ENCODE measurements at places on chromosomes 12 and 14. TPM values are rescaled to one million over a fixed set of nuclear protein-coding genes. Genes with fewer than 3 reads are reported as not detected.

Gene LTBR
- total RNA-seq: 66.8 TPM

DNA sequence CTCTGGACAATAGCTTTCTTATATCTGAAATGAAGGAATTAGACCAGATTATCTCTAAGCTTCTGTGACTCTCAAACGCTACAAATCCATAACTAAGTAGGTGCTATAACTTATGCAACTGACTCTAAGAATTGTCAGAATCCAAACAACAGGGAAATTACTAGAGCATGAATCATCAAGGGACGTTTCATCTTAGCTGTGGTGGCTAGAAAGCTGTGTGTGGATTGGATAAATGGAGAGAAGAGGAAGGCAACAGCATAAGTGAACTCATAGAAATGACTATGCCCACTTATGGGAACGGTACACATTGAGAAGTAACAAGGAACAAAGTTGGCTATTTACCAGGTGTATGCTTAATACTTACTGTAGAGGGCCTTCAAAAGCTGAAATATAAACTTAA lies 96.0 kb upstream of the NEDD1 start:
- no peak overlapping the region for H3K27ac ChIP-seq
- H3K36me3 ChIP-seq: no peaks in the 10 kb centered on the region
- no peaks in the 10 kb centered on the region for H3K4me1 ChIP-seq
- no peak overlapping the region for H3K4me3 ChIP-seq
- no peak for DNase-seq
- H3K27me3 ChIP-seq: peaks cover 9% of the 10 kb centered on the region

Gene PLEKHG3
- 142 TPM for total RNA-seq

- no peak overlapping the region for H3K4me3 ChIP-seq
- no peaks in the 10 kb centered on the region for H3K36me3 ChIP-seq
- H3K27me3 ChIP-seq: peaks cover 1% of the 10 kb centered on the region
Measured at GRCh38 chr14:56102941-56103340, 15.3 kb upstream of the PELI2 start.

GRCh38 chr12:84763107-84763506 lies 149.5 kb downstream of the SLC6A15 start:
- no peak overlapping the region for H3K4me3 ChIP-seq
- H3K4me1 ChIP-seq: peaks cover 17% of the 10 kb centered on the region
- no peak for DNase-seq

DNA sequence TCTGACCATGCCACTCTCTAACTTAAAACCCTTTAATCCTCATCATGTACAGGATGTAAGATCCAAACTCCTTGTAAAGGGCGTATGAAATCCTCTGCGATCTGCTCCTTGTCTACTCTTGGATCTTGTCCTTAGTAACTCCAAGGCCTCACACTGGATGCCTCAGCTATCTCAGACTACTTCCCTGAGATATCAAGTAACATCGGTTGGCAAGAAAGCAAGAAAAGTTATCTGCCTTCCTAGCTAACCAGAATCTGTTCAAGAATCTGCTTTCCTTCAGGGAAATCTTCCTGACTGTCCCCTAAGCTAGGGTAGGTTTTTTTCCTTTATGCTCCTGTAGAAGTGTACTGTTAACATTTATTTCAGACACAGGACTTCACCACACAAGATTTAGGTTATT lies 82.6 kb downstream of the TAOK3 start:
- H3K36me3 ChIP-seq: peaks cover 1% of the 10 kb centered on the region
- peaks cover 5% of the 10 kb centered on the region for H3K4me1 ChIP-seq
- no peak overlapping the region for H3K4me3 ChIP-seq
- peak overlapping the region; percentile 17 for H3K27ac ChIP-seq
- no peak for DNase-seq

Gene PRKD1
- 25.3 TPM for total RNA-seq

DNA sequence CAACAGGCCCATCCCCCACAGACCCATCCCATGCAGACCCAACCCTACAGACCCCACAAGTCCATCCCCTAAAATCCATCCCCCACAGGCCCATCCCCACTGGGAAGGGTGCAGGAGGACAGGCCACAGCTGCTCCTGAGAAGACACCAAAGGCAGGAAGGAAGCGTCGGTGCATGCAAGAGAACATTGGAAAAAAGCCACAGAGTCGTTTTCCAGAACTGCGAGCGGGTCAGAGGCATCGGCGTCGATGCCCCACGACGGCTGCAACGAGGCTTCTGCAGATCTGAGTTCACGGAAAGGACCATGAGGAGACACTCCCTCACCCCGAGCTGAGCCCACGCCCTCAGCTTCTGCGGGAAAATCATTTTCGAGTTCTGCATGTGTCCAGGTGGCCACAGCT lies 59.6 kb upstream of the GALNT9 start:
- H3K27me3 ChIP-seq: peaks cover 49% of the 10 kb centered on the region
- no peak overlapping the region for H3K4me3 ChIP-seq
- H3K36me3 ChIP-seq: no peaks in the 10 kb centered on the region

Gene SOAT2
- 0.13 TPM for total RNA-seq

GRCh38 chr12:5195691-5196090 lies 152.0 kb downstream of the KCNA5 start:
- no peak overlapping the region for H3K27ac ChIP-seq
- H3K4me3 ChIP-seq: no peak overlapping the region

DNA sequence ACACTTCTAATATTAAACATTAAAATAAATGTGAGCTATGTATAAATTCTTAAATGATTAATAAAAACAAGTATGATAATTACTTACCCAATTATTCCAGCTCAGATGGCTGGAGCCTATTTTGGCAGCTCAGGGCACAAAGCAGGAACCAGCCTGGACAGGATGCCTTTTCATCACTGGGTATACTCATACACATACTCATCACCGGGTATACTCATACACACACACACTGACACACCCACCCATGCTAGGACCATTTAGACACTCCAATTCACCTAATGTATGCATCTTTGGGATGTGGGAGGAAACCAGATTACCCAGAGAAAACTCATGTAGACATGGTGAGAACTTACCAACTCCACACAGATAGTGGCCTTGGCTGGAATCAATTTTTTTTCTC lies 57.9 kb upstream of the CNOT2 start:
- peaks cover 6% of the 10 kb centered on the region for H3K36me3 ChIP-seq
- H3K27ac ChIP-seq: no peak overlapping the region
- DNase-seq: no peak
- no peaks in the 10 kb centered on the region for H3K27me3 ChIP-seq
- no peak overlapping the region for H3K4me3 ChIP-seq

Gene SMCO3
- total RNA-seq: 1.4 TPM

- H3K27me3 ChIP-seq: peaks cover 92% of the 10 kb centered on the region
- peak overlapping the region; percentile 54 for H3K4me3 ChIP-seq
- H3K36me3 ChIP-seq: peaks cover under 1% of the 10 kb centered on the region
Measured at GRCh38 chr12:57726884-57727757, 11.4 kb downstream of the AGAP2 start.

- H3K36me3 ChIP-seq: peaks cover 25% of the 10 kb centered on the region
- no peaks in the 10 kb centered on the region for H3K27me3 ChIP-seq
- peaks cover 25% of the 10 kb centered on the region for H3K4me1 ChIP-seq
- DNase-seq: peak; percentile 49
Measured at GRCh38 chr14:75147423-75148071, 20.7 kb upstream of the NEK9 start.

DNA sequence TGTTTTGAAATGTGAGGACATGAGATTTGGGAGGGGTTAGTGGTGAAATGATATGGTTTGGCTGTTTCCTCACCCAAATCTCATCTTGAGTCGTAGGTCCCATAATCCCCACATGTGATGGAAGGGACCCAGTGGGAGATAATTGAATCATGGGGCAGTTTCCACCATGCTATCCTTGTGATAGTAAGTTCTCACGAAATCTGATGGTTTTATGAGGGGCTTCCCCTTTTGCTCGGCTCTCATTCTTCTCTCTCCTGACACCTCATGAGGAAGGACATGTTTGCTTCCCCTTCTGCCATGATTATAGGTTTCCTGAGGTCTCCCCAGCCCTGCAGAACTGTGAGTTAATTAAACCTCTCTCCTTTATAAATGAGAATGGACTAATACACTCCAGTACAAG lies 18.0 kb downstream of the GALNT6 start:
- H3K4me1 ChIP-seq: peaks cover 36% of the 10 kb centered on the region
- peaks cover 5% of the 10 kb centered on the region for H3K36me3 ChIP-seq
- no peaks in the 10 kb centered on the region for H3K27me3 ChIP-seq
- no peak overlapping the region for H3K4me3 ChIP-seq

DNA sequence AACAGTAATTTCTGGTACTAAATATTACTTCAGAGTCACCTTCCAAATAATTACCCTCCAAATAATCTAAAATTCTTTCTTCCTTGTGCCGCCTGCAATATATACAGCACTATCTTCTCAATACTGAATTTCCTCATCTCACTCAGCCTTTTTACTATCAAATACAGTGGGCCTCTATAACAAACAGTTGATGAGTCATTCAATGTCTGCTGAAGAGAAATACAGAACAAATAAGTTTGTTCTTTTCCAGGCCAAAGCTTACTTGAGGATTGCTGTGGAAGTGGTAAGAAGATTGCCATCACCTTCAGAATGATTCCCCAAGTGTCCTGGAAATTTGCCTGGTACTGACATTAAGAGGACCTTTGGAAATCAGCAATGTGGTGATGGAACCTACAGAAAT lies 218.2 kb upstream of the ARHGAP5 start:
- no peaks in the 10 kb centered on the region for H3K4me1 ChIP-seq
- peaks cover 29% of the 10 kb centered on the region for H3K36me3 ChIP-seq
- H3K27ac ChIP-seq: no peak overlapping the region
- DNase-seq: no peak
- no peak overlapping the region for H3K4me3 ChIP-seq

Gene TAS2R20
- 3.8 TPM for total RNA-seq

DNA sequence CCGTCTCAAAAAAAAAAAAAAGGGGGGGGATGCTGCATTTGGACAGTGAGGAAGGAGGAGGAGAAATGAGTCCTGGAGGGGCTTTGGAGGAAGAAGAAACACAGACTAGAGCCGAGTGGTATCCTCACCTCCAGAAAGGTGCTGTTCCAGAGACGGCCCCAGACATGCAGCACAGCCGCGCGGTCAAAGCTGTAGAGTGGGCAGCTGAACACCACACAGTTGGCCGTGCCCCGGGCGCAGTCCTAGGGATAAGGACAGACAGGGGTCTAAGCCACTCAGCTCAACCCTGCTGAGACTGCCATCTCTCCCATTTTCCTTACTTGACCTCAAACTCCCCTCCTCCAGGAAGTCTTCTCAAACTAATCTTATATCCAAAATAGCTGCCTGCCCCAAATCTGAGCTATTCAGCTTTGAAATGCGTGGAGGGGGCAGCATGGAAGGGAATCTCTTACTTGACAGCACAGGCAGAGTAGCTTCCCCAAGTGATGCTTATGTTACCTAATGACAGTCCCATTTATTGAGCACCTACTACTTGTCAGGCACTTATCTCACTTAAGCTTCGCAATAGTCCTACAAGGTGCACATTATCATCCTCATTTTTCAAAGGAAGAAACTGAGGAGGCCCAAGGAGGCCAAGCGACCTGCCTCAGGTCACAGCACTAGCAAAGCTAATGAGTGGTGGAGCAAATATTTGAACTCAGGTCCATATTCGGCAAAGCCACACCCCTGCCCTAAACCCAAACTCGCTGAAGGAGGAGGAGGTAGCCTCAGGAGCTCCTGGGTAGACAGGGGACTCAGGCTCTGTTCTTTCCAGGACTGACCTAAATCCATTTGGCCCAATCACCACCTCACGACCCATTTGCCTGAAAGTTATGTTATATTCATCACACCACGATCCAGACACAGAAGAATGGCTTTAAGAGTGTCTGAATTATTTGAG lies 18.7 kb downstream of the ITGA7 start:
- peaks cover 10% of the 10 kb centered on the region for H3K27me3 ChIP-seq
- H3K4me1 ChIP-seq: no peaks in the 10 kb centered on the region
- no peaks in the 10 kb centered on the region for H3K36me3 ChIP-seq
- H3K27ac ChIP-seq: no peak overlapping the region
- no peak for DNase-seq

- H3K4me3 ChIP-seq: no peak overlapping the region
- H3K4me1 ChIP-seq: peaks cover 50% of the 10 kb centered on the region
- DNase-seq: no peak
- no peaks in the 10 kb centered on the region for H3K36me3 ChIP-seq
- H3K27me3 ChIP-seq: no peaks in the 10 kb centered on the region
Measured at GRCh38 chr14:25007832-25008231, 42.1 kb downstream of the STXBP6 start.

- no peak overlapping the region for H3K4me3 ChIP-seq
- H3K27me3 ChIP-seq: no peaks in the 10 kb centered on the region
- no peak overlapping the region for H3K27ac ChIP-seq
- H3K4me1 ChIP-seq: no peaks in the 10 kb centered on the region
- no peak for DNase-seq
Measured at GRCh38 chr14:38762845-38763244, 340.2 kb downstream of the SEC23A start.

GRCh38 chr14:104169005-104169698 lies 30.8 kb downstream of the KIF26A start:
- H3K4me3 ChIP-seq: no peak overlapping the region
- DNase-seq: no peak
- H3K36me3 ChIP-seq: no peaks in the 10 kb centered on the region
- peaks cover 23% of the 10 kb centered on the region for H3K4me1 ChIP-seq
- H3K27me3 ChIP-seq: no peaks in the 10 kb centered on the region

Gene ASCL1
- total RNA-seq: not detected

- DNase-seq: no peak
- H3K36me3 ChIP-seq: no peaks in the 10 kb centered on the region
- H3K4me1 ChIP-seq: peaks cover 57% of the 10 kb centered on the region
- peak overlapping the region; percentile 90 for H3K27ac ChIP-seq
Measured at GRCh38 chr12:65592416-65592815, 231.9 kb upstream of the HMGA2 start.

DNA sequence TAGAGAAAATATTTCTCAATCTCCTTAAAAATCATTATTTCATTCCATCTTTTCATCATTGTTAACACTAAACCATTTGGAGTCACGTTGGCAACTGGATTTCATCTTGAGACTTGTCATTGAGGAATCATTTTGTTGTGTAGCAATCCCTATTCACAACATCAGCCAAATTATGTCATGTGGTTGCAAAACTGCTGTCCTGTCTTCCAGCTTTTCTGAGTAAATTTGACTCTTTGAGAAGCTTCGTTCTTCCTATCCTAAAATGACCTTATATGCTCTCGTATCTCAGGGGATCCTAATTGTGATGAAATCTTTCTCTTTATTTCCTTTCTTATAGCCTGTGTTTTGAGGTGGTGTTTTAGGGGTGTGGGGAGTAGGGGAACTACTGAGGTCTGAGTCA lies 30.6 kb upstream of the KICS2 start:
- no peaks in the 10 kb centered on the region for H3K4me1 ChIP-seq
- no peaks in the 10 kb centered on the region for H3K27me3 ChIP-seq
- H3K36me3 ChIP-seq: no peaks in the 10 kb centered on the region
- no peak overlapping the region for H3K27ac ChIP-seq

- H3K27me3 ChIP-seq: no peaks in the 10 kb centered on the region
- DNase-seq: no peak
- H3K36me3 ChIP-seq: peaks cover 13% of the 10 kb centered on the region
Measured at GRCh38 chr14:61460718-61461611, 139.6 kb downstream of the PRKCH start.

Gene KRT6B
- total RNA-seq: not detected

Gene RITA1
- total RNA-seq: 15.4 TPM

Gene DBX2
- not detected for total RNA-seq

Gene PLEKHG7
- not detected for total RNA-seq

Gene TSPAN11
- total RNA-seq: 19.7 TPM
